ENCODE measurements at places on chromosomes 2 and 18.
A peak's percentile ranks its signal among the peaks of the same experiment; 100 is the strongest.

DNA sequence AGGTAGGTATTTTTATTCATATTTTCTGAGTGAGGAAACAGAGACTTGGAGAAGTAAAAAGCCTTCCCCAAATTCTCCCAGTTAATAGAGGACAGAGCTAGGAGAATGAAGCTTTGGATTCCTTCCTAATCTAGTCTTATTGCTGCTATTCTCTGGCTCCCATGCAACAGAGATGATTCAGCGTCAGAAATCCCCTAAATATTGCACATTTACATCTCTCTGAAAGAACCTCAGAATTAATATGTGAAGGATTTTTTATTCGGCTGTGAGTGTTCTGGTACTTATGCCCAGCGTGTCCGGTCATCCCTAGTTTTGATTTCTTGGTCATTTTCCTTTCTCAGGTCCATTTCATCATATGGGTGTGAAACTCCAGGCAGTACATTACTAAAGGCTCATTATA, 91.2 kb upstream of the SESTD1 start:
- no peak for DNase-seq

- peak; percentile 90 for DNase-seq
Observed at GRCh38 chr2:50401772-50402653, 629.9 kb downstream of the NRXN1 start.

GRCh38 chr18:77068321-77069312, 64.0 kb downstream of the MBP start:
- no peak for DNase-seq

GRCh38 chr18:36826556-36826955, 2.2 kb downstream of the TPGS2 start:
- DNase-seq = no peak

GRCh38 chr2:990970-991369, 40.3 kb downstream of the SNTG2 start:
- DNase-seq = no peak

DNA sequence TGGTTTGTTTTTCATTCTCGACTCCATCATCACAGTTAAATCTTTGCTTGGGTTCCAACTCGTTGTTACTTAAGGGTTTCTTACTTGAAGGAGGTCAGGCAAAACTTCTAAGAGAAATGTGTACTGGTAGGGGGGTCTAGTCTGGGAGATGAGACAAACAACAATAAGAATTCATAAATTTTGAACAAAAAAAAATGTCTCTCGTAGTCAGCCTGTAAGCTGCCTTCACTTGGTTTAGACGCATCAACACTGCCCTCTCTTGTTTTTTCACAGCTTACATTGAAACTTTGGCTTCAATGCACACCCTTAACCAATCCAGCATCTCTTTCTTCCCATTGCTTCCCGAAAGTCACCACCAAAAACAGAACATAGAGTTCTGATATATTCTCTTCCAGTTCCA, 576.4 kb upstream of the PIK3C3 start:
- no peak for DNase-seq

DNA sequence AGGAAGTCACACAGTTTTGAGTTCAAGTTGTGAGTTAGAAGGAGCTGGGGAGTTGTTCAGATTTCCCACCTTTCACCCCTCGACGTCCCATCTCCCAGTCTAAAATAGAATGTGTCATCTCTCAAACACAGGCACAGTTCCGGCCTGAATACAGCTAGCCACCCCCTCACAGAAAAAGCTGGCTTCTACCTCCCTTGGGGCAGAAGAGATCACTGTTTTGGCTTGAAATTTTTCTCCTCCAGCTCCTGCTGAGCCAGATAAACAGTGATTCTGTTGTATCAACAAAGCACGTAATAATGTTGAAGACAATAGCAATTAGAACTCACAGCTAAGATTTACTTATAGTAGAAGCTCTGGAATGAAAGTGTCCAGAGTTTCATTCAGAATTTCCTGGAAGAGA, 74.7 kb downstream of the KIAA2012 start:
- no peak for DNase-seq

DNA sequence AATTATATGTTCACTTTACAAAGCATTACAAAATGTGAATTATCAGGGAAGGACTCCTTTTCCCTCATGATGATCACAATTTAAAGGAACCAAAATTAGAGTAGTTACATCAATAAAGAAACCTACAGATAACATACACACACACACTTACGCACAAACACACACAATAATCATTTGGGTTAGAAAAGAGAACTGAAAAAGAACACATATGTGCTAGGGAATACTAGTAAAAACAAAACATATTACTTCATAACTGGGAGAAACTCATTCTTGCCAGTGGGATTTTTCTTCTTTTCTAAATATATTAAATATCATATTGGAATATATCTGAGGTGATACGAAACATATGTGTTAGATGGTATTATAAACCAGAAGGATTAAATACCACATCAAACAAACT, 42.3 kb downstream of the FIGN start:
- DNase-seq = no peak
